ENCODE measurements at places on chromosomes 6 and 20.

DNA sequence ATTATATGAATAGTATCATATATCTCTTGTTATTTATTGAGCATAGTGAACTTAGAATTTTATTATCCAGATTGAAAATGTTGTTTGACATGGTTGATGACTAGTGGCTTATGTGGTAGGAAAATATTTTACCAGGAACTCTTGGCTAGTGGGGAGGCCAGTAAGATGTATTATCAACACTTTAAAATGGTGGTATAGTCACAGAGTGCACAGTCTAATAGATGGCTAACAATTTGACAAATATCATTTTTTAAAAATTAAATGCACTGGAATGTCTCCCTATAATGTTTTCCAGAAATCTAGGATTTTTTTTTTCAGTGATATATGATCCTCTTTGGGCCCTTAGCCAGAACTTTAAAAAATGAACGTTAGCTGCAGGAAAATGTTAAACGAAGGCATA is 26.9 kb upstream of the EYA4 start:
- DNase-seq: peak; percentile 11

DNA sequence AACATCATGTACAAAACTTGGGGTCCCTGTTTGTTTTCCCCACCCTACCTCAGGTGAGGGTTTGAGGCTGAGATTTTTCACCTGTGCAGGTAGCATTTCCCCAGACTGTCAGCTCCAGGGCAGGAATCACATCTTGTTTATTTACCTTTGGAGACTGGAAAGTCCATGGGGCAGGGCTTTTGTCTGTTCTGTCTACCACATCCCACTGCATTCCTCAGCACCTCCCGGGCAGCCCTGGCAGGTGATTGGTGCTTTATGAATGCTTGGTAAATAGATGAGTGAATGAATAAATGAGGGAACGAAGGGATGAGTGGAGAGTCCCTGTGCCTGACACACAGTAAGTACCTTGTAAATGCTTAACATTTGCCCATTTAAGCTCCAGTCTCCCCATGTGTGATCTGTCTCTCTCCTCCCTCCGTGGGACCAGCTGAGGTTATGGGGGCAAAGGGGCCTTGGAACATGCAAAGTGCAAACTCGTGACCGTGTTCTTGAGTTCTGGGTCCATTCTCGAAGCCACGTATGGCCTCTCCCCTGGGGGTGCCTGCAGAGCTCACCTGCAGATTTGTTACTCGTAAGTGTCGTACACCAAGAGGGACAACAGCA is 69.7 kb upstream of the PMEPA1 start:
- no peak for DNase-seq

GRCh38 chr6:39495640-39496039 is 173.1 kb upstream of the KCNK16 start:
- no peak for DNase-seq

GRCh38 chr20:57747861-57748481 is 38.2 kb upstream of the PMEPA1 start:
- peak; percentile 1 for DNase-seq

DNA sequence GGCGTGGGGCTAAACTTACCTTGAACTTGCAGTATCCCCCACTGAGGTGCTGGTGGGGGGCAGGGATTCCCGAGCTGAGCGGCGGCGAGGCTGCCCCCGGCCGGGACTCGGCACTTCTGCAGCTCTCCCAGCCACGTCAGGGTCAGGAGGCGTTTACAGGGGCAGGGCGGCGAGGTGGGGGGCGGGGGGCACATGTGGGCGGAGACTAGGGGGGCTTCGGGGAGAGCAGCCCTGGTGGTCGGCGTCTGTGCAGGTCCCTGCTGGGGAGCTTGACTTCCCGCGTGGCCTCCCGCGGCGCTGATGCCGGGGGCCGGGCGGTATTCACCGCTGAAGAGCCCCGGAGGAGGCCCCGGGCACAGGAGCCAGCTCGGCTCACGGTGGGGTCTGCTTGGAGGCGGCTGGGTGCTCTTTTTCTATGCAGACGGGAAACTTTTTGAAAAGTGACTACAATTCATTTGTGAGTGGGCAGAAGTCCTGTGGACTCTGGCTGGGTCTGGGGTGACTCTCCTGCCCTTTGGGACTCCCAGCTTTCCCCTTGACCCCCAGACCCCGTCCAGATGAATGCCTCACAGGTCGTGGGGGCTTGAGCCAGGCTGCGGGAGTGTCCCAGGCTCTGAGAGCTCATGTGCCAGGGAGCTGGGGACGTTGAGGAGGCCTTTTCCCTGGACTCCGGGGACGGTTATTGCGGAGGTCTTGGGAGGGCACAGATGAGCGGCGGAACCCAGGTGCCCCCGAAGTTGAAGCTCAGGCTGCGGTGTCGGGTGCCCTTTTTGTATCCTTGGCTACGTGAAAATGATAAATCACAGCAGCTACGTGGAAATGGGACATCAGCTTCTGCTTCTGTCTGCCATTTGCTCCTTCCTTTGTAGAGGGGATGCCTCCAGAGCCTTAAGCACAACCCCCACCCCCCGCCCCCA is 75.9 kb upstream of the GATA5 start:
- no peak for DNase-seq

GRCh38 chr6:141401168-141401567 is 731.6 kb upstream of the GJE1 start:
- no peak for DNase-seq

DNA sequence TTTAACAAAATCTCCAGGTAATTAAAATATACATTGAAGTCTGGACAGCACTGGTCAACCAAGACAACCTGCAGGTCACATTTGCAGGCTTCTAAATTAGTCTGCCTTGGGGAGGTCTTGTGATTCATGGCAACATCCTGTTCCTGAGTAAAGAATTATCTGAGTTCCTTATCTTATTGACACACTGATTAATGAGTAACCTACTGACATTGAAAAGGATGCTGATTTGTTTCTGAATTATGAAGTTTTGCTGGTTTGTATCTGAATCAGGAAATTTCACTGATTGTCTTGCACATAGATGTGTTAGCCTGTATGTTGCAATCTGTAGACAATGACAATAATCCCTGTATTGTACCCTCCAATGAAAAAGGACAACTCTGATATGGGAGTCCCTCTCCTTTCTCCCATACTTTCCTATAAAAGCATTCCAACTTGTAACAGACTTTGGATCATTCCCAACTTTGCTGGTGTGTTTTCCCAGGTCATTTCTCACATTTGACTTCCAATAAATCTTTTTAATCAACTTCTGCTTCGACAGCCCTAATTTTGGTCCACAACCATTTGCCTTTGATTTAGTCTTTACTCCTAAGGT is 80.0 kb downstream of the LAMP5 start:
- DNase-seq: no peak

- DNase-seq: peak; percentile 37
These were observed 97.6 kb upstream of the DEFB112 start for GRCh38 chr6:50147371-50147770.
